ENCODE measurements at places on chromosomes 5 and 9.

- no peak for DNase-seq
Observed at GRCh38 chr5:124231230-124231629, 515.2 kb downstream of the ZNF608 start.

DNA sequence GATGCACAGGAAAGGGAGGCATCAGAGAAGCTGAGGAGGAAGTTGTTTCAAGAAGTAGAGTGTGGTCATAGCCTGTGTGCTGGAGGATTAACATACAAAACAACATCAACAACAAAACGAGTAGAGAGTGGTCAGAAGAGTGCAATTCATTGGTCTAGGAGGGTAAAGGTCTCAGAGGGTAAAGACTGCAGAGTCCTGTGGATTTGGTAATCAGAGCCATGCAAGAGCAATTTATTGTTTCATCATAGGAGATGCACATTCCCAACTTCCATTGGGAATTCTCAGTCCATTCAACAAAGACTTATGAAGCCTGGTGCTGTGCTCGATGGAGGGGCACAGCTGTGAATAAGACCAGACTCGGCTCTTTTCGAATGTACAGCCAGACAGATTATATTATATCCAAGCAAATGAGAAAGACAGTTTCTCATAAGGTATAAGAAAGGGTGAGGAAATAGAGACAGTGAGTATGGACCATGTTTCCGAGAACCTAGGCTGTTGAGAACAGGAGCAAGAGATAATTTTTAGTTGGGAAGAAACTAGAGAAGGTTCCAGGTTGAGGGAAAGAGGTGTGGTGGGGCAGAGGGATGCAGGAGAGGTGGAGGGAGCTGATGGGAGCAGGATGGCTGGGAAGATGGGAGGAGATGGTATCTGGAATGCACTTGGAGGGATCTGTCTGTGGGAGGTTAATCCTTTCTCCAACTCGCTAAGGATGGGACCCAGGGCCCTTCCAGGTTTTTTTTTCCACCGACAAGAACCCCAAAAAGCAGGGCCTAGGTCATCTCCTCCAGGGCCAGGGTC, 7.9 kb upstream of the MYORG start:
- DNase-seq, result no peak

DNA sequence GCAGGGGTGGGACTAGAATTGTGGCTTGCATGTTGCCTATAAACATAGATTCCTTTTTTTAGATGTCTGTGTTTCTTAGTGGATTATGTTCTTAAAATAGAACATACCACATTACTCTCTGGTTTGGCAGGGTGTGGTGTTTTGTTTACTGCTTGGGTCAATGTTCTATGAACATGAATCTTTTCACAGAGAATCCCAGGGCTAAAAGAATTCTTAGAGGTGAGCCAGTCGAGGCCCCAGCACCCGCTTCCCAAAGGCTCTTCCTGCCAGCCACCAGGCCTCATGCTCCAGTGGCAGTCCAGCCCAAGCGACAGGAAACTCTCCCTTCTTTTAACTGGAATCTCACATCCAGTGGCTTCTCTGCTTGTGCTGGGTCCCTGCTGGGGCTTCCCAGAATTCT, 126.6 kb downstream of the C9orf152 start:
- DNase-seq, result no peak

DNA sequence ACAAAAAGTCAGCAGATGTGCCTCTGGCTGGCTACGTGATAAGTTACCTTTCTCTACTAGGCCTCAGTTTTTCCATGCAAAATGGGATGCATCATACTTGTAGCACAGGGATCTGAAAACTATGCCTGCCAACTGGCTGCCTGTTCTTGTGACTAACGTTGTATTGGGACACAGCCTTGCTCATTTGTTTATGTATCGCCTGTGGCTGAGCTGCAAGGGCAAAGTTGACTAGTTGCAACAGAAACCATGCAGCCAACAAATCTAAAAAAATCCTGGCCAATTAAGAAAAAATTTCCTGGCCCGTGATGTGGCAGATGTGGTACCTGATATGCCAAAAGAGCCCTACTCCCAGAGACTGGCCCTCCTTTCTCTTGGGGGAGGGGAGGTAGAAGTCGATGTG, 131.3 kb downstream of the SEC61B start:
- no peak for DNase-seq

All from NCI-H1436 treated with DMSO at 0.1 percent for 48 hours (cell line).